HTR-8/SVneo (cell line): ENCODE measurements at places on chromosomes 2 and 18.

DNA sequence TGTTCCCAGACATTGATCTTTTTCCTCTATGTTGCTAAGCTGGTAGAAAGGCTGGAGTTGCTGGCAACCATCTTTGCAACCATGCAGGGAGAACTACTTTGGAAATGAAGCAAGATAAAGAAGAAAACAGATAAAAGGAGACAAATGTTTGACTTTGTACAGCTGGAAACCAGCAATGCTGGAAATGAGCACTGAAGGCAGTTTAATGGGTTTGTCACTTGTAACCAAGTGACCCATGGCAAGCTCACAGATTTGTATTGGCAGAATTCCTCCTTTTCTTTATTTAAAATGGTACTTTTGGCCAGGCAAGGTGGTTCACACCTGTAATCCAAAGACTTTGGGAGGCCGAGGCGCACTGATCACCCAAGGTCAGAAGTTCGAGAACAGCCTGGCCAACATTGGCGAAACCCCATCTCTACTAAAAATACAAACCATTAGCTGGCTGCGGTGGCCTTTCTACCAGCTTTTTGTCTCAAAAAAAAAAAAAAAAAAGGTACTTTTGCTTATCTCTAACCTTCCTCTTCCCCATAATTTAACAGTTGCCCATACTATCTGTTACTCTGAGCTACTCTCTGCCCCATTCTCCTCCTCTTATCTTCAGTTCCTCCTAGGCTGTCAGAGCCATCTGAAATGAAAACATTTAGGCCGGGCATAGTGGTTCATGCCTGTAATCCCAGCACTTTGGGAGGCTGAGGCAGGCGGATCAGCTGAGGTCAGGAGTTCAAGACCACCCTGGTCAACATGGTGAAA, 2.0 kb upstream of the BOLA3 start:
- DNase-seq = no peak

DNA sequence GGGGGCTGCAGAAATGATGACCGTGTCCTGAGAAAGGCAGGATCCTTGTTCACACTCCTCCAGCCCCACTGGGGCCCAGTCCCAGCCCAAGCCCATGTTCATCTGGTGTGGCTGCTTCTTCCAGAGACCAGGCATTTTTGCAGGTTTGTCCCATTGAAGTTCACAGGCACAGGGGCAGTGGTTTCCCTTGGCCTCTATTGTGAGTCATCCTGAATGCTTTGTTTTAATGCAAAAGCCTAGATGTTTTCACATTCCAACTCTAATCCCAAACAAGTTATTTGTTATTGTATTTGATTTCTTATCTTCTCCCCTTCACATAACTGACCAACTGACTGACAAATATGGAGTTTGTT, 426.4 kb upstream of the ID2 start:
- no peak for DNase-seq

DNA sequence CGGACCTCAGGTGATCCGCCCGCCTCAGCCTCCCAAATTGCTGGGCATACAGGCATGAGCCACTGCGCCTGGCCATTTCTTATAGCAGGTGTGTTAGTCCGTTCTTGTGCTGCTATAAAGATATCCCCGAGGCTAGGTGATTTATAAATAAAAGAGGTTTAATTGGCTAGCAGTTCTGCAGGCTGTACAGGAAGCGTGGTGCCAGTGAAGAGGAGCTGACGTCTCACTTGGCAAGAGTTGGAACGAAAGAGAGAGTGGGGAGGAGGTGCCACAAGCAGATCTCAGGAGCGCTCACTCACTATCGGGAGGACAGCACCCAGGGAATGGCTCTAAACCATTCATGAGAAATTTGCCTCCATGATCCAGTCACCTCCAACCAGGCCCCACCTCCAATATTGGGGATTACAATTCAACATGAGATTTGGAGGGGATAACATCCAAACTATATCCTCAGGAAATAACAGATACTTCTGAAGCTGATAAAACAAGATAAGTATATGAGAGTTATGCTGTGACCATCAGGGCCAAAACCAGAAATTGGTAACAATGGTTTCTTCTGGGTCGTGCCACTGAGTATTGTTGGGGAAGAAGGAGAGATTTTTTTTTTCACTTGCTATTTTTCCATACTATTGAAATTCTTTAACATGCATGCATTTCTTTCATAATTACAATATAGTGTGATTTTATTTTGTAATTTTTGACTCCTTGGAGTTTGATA, 7.4 kb upstream of the RMC1 start:
- no peak for DNase-seq

GRCh38 chr2:66531155-66531554, 96.2 kb downstream of the MEIS1 start:
- no peak for DNase-seq

DNA sequence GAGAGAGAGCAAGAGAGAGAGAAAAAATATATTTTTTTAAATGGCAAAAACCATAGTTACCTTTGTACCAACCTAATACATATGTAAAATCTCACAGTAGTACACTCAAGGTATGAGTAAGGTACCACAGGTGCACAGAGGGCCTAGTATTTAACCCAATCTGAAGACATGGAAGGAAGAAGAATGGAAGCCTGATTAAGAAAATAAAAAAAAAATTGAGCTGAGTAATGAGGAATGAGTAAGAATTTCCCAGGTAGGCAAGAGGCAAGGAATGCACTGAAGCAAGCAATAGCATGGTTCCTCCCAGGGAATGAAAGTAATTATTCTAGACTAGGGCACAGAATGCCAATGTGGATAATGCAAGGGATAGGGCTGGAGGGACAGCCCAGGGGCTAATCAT, 294.2 kb downstream of the FIGN start:
- no peak for DNase-seq

GRCh38 chr2:107025869-107026380, 140.0 kb upstream of the ST6GAL2 start:
- peak; percentile 7 for DNase-seq

DNA sequence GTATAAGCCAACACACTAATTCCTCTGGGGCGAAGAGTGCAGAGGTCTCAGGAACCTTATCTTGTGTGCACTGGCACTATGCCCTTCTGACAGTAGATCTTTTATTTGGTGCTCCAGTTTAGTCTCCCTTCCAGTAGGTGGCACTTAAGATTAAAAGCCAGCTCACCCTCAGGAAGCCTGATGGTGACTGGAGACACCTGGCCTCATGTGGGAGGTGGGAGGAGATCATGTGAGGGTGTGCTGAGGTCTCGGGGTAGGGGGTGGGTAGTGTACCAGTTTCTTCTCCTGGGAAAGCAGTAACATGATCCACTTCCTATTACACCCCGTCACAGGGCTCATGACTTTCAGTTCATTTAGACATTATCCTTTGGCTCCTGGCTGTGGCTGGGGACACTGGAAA, 654.9 kb downstream of the ADCYAP1 start:
- no peak for DNase-seq

DNA sequence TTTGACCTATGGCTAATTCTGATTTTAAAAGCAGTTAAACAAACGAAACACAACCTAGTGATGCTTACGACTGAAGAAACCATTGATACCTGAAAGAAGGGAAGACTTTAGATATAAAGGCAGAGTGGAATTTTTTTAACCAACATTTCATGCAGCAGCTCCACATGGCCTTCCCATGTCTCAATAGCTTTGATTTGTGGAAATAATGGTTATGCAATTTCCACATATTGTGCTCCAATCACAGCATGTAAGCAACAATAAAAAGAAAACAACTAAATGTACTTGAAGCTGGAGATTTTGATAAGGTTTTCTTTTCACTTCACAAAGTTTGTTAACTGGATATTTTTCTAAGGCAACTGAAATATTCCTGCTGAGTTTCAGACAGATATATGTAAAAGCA, 82.0 kb upstream of the SLC39A10 start:
- no peak for DNase-seq

DNA sequence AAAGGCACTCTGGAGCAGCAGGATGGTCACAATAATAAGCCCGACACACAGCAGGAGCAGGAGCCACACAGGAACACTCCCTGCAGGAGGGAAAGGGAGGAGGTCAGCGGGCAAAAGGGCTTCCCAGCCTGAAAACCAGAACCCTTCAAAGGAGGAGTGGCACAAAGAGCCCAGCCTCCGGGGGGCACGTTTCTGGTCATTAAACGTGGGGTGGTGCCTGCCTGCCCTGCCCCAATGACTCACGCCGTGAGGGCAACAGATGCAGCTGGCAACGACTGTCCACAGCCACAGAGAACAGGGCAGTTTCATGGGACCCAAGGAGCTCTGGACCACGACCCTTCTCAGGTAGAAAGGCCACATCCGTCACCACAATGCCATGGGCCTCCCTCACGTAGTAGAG, 3.0 kb downstream of the PREB start:
- DNase-seq = no peak

DNA sequence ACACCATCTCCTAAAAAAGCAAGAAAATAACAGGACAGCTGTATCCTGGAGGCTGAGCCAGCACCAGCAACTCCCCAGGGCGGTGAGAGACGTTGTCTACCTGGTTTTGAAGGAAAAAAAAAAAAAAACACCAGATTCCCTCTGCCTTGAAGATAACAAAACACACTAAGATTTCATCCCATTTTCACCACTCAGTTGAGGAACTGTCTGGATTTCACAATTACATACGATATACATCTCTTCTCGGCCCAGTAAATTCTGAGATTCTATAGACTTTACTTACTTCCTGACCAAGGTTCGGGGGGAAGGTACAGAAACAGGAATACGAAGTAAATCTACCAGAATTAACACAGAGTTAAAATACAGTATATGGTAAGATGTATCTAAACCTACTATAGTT, 8.5 kb downstream of the ZNF516 start:
- no peak for DNase-seq

GRCh38 chr2:152716805-152717227, 445 bp downstream of the PRPF40A start:
- DNase-seq = no peak

- no peak for DNase-seq
Measured at GRCh38 chr2:239374896-239375277, 25.9 kb downstream of the HDAC4 start.

GRCh38 chr2:8550481-8550880, 131.4 kb upstream of the ID2 start:
- DNase-seq = no peak

GRCh38 chr2:98917031-98917471, 19.0 kb downstream of the CRACDL start:
- peak; percentile 83 for DNase-seq

- no peak for DNase-seq
Measured at GRCh38 chr18:24633121-24633520, 172.7 kb downstream of the HRH4 start.

DNA sequence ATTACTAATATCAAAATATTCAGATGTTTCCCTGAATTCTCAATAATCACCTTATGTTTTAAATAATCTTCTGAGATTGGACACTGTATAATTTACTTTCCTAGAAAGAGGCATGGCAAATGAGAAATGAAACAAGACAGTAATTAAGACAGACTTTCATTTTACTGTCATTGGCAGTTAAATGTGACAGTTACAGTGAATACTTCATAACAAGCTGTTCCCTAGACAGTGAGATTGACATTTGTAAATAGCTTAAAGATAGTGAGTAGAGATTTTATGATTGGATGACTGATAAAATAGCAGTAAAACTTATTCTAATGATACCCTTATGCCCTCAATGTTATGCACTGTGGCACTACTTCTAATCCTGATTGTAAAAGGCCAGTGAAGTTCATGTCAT, 524.9 kb upstream of the TMEFF2 start:
- DNase-seq = no peak

DNA sequence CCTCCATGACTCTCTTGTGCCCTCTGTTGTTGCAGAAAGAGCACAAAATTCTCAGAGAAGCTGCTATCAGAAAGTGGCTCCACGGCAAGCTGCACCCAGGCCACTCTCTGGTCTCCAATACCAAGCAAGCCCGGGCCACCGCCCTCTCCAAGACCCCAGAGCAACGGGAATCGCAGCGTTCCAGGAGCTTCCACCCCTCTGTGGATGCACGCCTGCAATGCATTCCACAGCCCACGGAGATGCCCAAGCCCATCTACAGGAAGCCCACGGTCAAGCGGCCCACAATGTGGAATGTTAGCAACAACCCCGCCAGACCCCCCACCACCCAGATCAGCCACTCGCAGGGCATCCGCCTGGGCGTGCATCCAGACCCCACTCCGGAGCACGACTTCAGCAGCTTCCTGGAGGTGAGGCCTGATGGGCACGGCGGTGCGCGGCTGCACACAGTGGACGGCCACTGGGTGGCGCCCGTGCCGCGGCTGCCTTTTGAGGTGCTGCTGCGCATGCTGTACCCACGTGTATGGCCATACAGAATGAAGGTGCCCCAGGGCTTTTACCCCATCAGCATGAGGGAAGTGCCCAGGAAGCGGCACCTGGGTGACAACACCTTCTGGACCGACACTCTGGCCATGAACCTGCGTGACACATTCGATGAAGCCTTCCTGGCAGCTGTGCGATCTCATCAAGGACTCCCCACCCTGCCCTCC, 6.3 kb downstream of the ANKRD53 start:
- no peak for DNase-seq

DNA sequence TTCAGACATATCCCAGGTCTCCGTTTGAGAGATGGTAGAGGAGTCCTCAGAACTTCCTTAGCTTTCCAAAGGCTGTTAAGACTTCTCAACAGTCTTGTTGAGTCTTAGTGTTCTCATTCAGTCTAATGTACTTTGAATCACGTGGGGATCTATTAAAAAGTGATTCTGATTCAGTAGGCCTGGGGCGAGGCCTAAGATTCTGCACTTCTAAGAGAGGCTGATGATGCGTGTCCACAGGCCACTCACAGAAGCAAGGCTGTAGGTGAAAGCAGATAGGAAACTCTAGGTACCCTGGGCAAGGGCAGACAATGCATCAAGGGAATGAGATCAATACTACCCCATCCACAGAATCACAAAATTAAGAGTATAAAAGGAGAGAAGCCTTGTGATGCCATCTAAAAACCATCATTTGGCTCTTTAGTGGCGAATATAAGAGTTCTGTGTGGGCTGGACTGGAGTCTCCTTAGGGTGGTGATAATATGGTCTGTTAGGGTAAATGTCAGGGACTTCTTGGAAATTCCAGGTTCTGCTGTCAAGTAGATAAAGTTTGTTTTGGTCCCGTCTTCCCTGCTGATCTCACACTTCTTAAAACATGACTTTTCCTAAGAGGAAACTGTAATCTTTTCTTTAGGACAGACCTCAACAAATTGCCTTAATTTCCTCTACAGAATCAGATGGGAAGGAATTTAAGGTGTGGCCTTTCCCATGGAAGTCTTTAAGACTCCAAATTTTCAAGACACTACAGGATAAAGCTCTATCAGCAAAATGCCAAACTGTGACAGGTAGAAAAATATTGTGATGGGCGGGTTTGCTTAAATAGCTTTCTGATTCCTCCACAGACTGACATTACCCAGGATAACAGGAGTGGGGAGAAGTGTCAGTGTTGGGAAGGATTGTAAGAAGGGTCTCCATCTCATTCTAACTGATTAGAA, 45.7 kb upstream of the NEMP2 start:
- no peak for DNase-seq

DNA sequence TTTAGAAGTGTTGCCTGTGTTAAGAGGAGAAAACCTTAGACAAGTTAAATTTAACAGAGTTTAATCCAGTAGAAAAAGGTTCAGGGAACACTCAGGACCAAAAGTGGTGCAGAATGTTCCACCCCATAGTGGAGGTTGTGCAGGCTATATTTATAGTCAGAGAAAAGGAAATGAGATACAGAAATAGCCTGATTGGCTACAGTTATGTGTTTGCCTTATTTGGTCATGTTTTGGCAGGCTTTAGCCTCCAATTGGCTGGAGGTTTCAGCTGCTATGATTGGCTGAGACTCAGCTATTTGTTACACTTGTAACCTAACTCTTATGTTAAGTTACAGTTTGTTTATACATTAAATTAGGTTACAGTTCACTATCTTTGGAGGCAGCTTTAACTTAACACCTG, 4.2 kb downstream of the STAMBP start:
- no peak for DNase-seq
